ENCODE measurements at places on chromosomes 11 and 22.

DNA sequence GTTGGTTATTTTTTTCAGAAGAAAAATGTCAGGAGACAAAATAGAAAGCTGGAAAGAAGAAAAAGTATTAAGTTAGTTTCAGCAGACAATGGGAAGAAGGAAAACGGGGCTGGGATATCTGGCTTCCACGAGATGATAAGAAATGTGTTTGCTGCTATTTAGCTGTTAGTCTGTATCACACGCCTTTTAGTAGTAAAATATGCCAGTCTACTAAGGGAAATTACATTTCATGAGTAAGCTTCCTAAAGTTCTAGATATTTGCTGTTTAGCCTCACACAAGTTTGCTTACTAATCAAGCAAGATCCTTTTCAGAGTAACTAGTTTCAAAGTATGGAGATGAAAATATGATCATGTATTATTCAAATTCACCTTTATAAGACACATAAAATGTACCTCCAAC, 1.5 kb downstream of the OR51B4 start:
- DNase-seq, result no peak

GRCh38 chr11:120259988-120260565, 20.1 kb downstream of the POU2F3 start:
- no peak for DNase-seq

GRCh38 chr11:57476047-57476756, 15.9 kb downstream of the RTN4RL2 start:
- no peak for DNase-seq

DNA sequence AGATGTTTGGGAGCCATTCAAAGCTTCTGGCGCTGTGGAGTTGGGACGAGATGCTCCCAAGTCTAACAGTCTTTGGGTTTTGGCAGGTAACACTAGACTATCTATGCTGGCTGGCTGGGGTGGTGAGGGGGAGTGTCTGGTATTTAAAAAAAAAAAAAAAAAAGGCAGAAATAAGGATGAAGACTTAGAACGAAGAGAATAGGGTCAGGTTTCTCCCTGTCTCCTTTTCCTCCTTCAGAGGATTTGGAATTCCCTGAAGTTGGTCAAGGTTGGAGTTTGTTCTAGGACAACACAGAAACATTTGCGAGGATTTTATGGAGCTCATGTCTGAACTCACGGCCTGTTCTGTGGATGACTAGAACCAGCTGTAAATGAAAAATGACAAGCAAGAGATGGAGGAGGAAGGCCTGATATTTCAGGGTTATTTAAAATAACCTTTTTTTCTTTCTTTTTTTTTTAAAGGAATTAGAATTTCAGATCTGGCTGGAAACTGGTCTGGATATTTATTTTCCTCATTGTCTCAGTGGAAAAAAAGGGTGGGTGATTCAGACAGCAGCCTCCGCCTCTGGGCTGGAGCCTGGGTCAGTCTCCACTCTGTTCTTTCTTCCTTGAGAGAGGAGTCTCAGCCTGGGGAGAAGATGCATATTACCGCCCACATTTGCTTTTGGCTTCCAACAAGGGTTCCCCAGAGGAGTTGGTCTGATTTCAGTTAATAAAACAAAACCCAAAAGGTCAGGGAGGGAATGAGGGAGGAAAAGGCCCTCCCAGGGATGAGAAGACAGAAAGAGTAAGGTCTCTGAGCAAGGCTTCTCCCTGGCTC, 80.1 kb downstream of the USP35 start:
- DNase-seq, result no peak

GRCh38 chr11:35066030-35066429, 72.9 kb upstream of the CD44 start:
- no peak for DNase-seq
